ENCODE measurements at places on chromosomes 16 and 17. TPM values are rescaled to one million over a fixed set of nuclear protein-coding genes. Genes with fewer than 3 reads are reported as not detected.
A peak's percentile ranks its signal among the peaks of the same experiment; 100 is the strongest.

DNA sequence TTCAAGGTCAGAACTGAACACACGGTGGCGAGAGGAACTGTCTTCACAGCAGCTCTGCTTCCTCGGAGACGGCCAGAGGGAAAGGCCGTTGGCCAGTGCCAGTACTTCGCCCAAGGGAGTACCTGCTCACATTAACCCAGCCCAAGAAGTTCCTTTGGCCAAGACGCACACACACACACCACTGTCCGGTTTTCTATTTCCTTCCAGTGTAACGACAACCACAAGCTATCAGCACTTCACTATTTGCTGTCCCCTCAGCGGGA lies 744 bp upstream of the GGNBP2 start:
- peak; percentile 52 for DNase-seq

DNA sequence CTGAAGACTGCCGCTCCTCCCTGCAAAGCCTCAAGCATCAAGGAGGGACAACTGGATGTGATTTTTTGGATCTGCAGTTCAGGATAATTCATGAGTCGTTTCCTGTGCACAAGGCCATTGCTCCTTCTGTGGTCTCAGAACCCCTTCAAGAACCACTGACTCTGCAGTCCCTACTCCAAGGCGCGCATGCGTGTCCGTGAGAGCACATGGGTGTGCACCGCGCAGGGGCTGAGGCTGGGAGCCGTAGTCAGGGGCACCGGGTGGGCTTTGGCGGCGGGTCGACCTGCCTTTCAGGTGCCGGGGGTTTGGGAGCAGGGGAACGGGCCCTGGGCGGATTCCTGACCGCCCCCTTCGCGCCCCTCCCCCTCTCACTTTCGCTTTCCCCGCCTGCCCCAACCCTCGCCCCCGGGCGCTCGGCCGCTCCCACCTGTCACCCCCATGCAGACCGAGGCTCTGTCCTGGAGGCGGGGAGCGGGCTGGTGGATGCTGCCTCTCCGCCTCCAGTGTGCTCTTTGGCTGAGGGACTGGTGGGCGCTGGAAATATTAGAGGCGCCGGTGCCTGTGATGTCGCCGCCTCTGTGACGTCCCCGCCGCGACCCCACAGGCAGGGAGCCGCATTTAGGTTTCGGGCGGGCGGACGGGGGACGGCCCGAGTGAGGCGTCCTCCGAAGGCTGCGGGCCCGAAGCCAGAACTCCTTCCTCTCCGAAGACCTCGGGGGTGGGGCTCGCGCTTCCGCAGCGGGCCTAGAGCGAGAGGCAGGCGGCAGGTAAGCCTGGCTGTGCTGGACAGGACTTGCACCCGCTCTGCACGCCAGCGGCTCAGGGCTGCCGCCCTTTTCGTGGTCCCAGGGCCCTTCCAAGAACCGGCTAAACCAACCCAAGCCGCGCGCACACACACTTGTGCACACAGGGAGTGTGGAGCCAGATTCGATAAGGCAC lies at the start of gene SPATA32:
TSS of gene SPATA32 (minus strand) at position 518 of the 939 bp plus-strand sequence. CDS start at position 440, 78 bp downstream.
- no peak for DNase-seq

DNA sequence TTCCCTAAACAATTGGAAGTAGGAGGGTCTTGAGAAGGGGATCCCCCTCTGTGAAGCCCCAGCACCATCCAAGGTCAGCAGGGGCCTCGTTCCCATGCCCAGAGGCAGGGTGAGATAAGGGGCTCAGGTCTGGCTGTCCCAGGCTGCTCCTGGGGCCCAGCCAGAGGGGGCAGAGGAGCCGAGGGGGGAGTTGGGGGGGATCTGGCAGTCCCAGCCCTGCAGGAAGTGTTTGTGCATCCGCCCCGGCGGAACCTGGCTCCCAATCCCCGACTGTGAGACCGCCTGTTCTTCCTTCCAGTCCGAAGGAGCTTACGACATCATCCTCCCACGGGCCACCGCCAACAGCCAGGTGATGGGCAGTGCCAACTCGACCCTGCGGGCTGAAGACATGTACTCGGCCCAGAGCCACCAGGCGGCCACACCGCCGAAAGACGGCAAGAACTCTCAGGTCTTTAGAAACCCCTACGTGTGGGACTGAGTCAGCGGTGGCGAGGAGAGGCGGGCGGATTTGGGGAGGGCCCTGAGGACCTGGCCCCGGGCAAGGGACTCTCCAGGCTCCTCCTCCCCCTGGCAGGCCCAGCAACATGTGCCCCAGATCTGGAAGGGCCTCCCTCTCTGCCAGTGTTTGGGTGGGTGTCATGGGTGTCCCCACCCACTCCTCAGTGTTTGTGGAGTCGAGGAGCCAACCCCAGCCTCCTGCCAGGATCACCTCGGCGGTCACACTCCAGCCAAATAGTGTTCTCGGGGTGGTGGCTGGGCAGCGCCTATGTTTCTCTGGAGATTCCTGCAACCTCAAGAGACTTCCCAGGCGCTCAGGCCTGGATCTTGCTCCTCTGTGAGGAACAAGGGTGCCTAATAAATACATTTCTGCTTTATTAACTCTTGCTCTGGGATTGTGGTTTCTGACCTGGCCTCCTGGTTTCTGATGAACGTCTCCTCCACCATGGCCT lies 14.9 kb downstream of the GPRC5C start:
- DNase-seq: no peak

- DNase-seq: no peak
Measured at GRCh38 chr16:74465851-74466685, 44.8 kb upstream of the CLEC18B start.

DNA sequence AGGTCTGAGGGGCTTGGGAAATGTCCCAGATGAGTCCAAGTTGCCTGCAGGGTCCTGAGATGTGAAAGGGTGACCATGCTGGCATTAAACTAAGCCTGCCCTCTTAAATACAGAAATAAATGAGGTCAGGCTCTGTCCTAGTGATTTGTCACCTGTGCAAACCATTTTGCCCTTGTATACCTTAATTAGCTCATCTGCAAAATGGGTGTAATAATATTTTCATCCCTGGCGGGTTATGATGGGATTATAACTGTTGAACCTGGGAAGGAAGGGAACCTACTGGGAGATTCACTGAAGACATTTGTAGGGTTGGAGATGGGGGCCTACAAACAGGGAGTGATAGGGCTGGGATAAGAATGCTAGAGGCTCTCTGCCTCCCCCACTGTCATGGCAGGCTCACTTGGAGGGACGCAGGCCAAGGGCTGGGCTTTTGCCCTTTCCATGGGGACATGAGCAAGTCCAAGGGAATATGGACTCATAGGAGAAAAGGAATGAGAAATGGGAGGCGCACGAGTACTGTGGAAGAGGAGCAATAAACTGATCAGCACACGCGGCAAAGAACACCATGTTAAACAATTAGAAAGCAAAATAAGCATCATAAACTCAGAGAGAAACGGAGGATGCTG lies 4.4 kb downstream of the NKD1 start:
- no peak for DNase-seq

GRCh38 chr17:78568494-78569115 lies 8.6 kb downstream of the DNAH17 start:
- no peak for DNase-seq

DNA sequence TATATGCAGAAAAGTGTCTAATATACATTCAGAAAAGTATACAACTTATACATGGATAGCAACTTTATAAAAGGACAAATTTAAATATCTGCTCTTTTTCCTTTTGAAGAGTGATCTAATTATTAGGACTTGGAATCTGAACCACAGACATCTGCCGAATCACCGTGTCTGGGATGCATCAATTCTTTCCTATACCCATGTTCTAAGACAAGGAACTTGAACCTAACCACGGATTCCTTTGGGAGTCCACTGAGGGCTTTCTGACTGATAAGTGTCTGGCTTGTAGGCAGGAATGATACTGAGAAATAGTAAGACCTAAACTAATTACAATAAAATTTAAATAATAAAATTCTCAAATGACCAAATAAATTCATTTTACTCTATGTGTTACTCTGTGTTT lies 54.2 kb downstream of the NDEL1 start:
- no peak for DNase-seq

GRCh38 chr16:82329504-82330192 lies 159.6 kb upstream of the MPHOSPH6 start:
- DNase-seq: no peak

The HSPB9 gene
- not detected for total RNA-seq

The PRSS33 gene
- not detected for total RNA-seq

The CBX1 gene
- total RNA-seq: 59.1 TPM

The TNFSF13 gene
- 1.7 TPM for total RNA-seq

The BANP gene
- total RNA-seq: 33.7 TPM

Measured in MG63 (cell line).